Breast epithelium (tissue), 4 donors: ENCODE measurements at places on chromosomes 6 and 20.

GRCh38 chr6:56608332-56608731 is 34.4 kb downstream of the DST start:
- no peaks in the 10 kb centered on the region for H3K4me1 ChIP-seq
- no peak overlapping the region for H3K4me3 ChIP-seq
- no peaks in the 10 kb centered on the region for H3K36me3 ChIP-seq
- no peak for DNase-seq

- H3K27ac ChIP-seq: no peak overlapping the region
- H3K36me3 ChIP-seq: no peaks in the 10 kb centered on the region
Observed at GRCh38 chr6:15063253-15063853, 182.5 kb upstream of the JARID2 start.

- no peaks in the 10 kb centered on the region for H3K36me3 ChIP-seq
- no peak within 1 kb of the TSS for H3K4me3 ChIP-seq
- no peak within 1 kb of the TSS for H3K27ac ChIP-seq
- no peak for DNase-seq
Observed at GRCh38 chr6:41286544-41287346, at the start of gene TREM1. TREM1 (minus strand) TSS chr6:41286682; CDS start chr6:41286655, 27 bp downstream.

- H3K27me3 ChIP-seq: no peaks in the 10 kb centered on the region
- H3K27ac ChIP-seq: no peak overlapping the region
- no peak overlapping the region for H3K4me3 ChIP-seq
- no peak for DNase-seq
- no peaks in the 10 kb centered on the region for H3K4me1 ChIP-seq
Observed at GRCh38 chr20:1417273-1417672, 24.4 kb upstream of the FKBP1A start.

GRCh38 chr20:40524071-40524470 is 165.0 kb downstream of the MAFB start:
- no peak overlapping the region for H3K4me3 ChIP-seq
- no peaks in the 10 kb centered on the region for H3K27me3 ChIP-seq
- no peaks in the 10 kb centered on the region for H3K36me3 ChIP-seq
- DNase-seq: no peak
- H3K4me1 ChIP-seq: no peaks in the 10 kb centered on the region
- no peak overlapping the region for H3K27ac ChIP-seq

GRCh38 chr20:33332905-33333456 is 50.0 kb downstream of the BPIFB1 start:
- H3K27ac ChIP-seq: no peak overlapping the region
- no peaks in the 10 kb centered on the region for H3K4me1 ChIP-seq
- peaks cover 7% of the 10 kb centered on the region for H3K27me3 ChIP-seq
- DNase-seq: no peak
- H3K36me3 ChIP-seq: no peaks in the 10 kb centered on the region
